ENCODE measurements at places on chromosomes 7 and 10. TPM values are rescaled to one million over a fixed set of nuclear protein-coding genes. Genes with fewer than 3 reads are reported as not detected.

Gene HABP2
- total RNA-seq: not detected

Gene TRPV5
- total RNA-seq: not detected

Gene PODXL
- total RNA-seq: 0.17 TPM

Gene RNF148
- not detected for total RNA-seq

Gene GIMAP6
- total RNA-seq: not detected

Gene PTF1A
- not detected for total RNA-seq

Gene LIPJ
- not detected for total RNA-seq

Gene VSTM4
- total RNA-seq: 0.74 TPM

Gene TMEM229A
- not detected for total RNA-seq

Gene SH3PXD2A
- total RNA-seq: 10.3 TPM

Gene ZNF25
- 5.0 TPM for total RNA-seq

Gene ASZ1
- not detected for total RNA-seq

Gene BAIAP2L1
- total RNA-seq: 2.5 TPM

Measured in bronchus fibroblast of lung (primary cell).